Lung (tissue), 17 donors: ENCODE measurements at places on chromosomes 16 and 17.
A peak's percentile ranks its signal among the peaks of the same experiment; 100 is the strongest.

DNA sequence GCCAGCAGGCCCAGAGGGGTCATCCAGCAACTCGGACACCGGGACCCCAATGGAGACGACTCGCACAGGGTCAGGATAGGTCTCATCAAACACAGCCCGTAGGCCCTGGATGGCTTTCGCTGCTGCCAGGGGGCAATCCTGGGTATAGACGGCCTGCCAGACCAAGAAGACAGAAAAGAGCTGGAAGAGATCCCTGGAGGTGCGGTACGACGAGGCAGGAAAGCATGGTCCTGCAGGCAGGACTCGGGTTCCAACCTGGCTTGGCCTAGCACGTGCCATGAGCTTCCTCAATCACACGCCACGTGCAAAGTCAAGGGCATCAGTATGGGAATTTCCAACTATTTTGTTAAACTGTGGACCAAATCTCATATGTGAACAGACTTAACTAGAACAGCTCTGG lies 6.3 kb upstream of the EXOSC6 start:
- no peaks in the 10 kb centered on the region for H3K4me1 ChIP-seq
- H3K27me3 ChIP-seq, result no peaks in the 10 kb centered on the region
- H3K36me3 ChIP-seq, result peaks cover 78% of the 10 kb centered on the region

- DNase-seq, result no peak
- H3K4me3 ChIP-seq, result no peak overlapping the region
- H3K4me1 ChIP-seq, result no peaks in the 10 kb centered on the region
- no peak overlapping the region for H3K27ac ChIP-seq
- no peaks in the 10 kb centered on the region for H3K27me3 ChIP-seq
- H3K36me3 ChIP-seq, result peaks cover 16% of the 10 kb centered on the region
These were observed 44.1 kb downstream of the CRLF3 start for GRCh38 chr17:30780343-30780742.

- H3K4me1 ChIP-seq, result no peaks in the 10 kb centered on the region
- no peak overlapping the region for H3K27ac ChIP-seq
- H3K36me3 ChIP-seq, result peaks cover 2% of the 10 kb centered on the region
- no peak for DNase-seq
These were observed 4.5 kb upstream of the PHAF1 start for GRCh38 chr16:67105246-67105645.

DNA sequence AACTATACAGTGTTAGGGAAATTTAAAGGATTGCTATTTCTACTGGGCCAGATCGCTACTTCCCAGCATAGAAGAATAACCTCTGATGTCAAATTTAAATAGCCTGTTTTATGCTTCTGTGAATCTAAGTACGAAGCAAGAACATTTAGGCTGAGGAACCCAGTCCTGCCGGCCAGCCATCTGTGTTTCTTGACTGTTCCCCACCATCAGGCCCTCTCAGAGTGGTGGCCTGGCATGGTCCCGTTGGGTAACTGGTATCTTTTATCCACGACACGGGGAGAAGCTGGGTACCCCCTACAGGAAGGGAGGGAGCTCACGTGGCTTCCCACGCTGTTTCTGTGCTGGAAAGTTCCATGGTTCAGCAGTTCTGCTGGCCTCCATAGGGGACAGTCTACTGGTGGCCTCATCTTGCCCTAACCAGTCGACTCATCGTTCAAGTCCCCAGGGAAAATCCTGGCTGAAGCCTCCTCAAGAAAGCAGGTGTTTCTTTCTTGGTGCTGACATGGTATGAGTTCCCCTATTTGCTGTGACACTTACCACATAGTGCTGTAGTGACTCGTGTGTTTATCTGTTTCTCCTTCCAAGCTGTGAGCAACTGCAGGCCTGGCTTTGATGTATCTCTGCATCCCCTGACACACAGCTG lies 201.7 kb upstream of the NLRP1 start:
- DNase-seq, result no peak
- no peak overlapping the region for H3K27ac ChIP-seq
- no peaks in the 10 kb centered on the region for H3K27me3 ChIP-seq
- H3K4me1 ChIP-seq, result no peaks in the 10 kb centered on the region
- no peaks in the 10 kb centered on the region for H3K36me3 ChIP-seq
- no peak overlapping the region for H3K4me3 ChIP-seq

GRCh38 chr17:4947411-4948165 lies 742 bp downstream of the PFN1 start:
- peaks cover 27% of the 10 kb centered on the region for H3K36me3 ChIP-seq
- DNase-seq, result peak; percentile 73
- peaks cover 3% of the 10 kb centered on the region for H3K4me1 ChIP-seq
- peak overlapping the region; percentile 91 for H3K27ac ChIP-seq
- H3K27me3 ChIP-seq, result no peaks in the 10 kb centered on the region
- peak overlapping the region; percentile 100 for H3K4me3 ChIP-seq

DNA sequence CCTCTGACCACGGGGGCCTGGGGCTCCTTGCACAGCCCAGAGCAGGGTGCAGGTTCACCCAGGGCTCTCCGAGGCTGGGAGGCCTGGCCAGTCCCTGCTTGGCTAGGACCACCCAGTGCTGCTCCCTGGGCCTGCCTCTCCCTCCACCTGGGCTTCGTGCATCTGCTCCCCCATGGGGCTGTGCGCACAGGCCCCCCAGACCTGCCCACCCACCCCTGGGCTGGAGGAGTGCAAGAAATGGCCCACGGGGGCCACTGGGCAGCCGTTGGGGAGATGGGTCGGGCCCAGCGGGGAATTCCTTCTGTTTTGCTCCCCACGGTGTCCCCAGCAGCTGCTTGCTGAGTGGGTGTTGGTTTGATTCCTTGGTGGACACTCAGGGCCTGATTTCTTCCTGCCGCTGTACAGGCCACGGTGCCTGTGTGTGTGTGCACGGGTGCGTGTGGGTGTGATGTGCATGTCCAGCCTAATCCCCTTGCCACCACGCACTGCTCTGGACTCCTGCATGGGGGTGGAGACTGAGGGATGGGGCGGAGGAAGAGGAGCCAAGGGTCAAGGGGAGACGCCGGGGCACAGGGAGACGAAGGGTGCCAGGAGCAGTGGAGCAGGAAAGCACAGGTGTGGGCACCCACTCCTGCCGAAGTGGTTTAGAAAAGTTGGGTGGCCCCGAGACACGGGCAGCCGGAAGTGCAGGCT lies 8.5 kb downstream of the PRSS27 start:
- H3K27me3 ChIP-seq, result no peaks in the 10 kb centered on the region
- no peak overlapping the region for H3K27ac ChIP-seq
- no peak for DNase-seq
- peaks cover 6% of the 10 kb centered on the region for H3K36me3 ChIP-seq
- no peak overlapping the region for H3K4me3 ChIP-seq

GRCh38 chr16:58011652-58012051 lies 10.4 kb downstream of the USB1 start:
- H3K27ac ChIP-seq, result no peak overlapping the region
- H3K4me3 ChIP-seq, result no peak overlapping the region
- DNase-seq, result no peak
- peaks cover 23% of the 10 kb centered on the region for H3K36me3 ChIP-seq
- H3K27me3 ChIP-seq, result no peaks in the 10 kb centered on the region

DNA sequence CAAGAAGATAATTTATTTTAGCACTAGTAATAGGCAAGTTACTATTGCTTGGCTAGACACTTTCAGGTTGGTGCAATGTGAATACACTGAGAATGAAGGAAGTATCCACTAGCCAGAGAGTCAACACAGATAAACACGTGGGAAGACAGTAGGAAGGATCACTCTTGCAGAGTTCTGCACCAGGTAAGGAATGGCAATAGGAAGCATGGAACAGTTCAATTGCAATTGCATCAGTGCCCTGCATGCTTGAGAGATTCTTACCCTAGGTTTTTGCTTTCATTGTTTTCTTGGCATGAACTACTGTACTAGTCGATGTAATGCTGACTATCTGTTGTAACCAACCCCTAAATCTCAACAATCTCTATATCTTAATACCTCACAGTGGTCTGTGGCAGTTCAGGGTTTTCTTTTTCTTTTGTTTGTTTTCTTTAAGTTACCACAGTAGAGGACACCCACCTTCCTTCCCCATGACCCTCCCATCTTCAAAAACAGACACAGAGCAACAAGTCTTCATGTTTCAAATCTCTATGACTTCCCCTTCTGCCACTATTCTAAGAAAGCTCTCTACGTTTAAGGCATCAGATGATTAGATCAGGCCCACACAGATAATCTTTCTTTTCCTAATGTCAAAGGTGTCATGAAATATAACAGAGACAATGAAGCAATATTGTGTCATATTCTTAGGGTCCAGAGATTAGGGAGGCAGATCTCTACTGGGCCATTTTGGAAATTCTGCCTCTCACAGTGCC lies 18.1 kb upstream of the ABCA8 start:
- peaks cover 6% of the 10 kb centered on the region for H3K36me3 ChIP-seq
- H3K4me1 ChIP-seq, result no peaks in the 10 kb centered on the region
- no peak overlapping the region for H3K27ac ChIP-seq
- no peak overlapping the region for H3K4me3 ChIP-seq

DNA sequence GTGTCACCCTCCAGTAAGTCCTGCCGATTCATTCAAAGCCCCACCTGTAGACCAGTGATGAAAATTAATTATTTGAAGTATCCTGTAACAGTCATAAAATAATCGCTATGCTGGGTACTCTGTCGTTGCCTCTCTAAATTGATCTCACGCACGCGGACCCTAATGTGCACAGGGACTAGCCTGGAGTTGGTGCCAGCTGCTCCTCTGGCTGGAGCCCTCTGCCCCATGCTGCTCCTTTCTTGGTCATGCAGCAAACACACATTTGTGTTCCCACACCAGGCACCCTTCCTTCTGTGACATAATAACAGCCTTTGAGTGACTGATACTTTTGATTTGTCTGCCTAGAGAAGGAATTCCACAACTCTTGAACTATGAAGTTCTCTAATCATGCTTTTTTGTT lies 16.0 kb downstream of the RAB11FIP3 start:
- peaks cover 4% of the 10 kb centered on the region for H3K36me3 ChIP-seq
- H3K4me1 ChIP-seq, result no peaks in the 10 kb centered on the region
- H3K27me3 ChIP-seq, result no peaks in the 10 kb centered on the region
- no peak overlapping the region for H3K4me3 ChIP-seq
- no peak overlapping the region for H3K27ac ChIP-seq
